ENCODE measurements at places on chromosomes 5 and 9. TPM values are rescaled to one million over a fixed set of nuclear protein-coding genes. Genes with fewer than 3 reads are reported as not detected.

DNA sequence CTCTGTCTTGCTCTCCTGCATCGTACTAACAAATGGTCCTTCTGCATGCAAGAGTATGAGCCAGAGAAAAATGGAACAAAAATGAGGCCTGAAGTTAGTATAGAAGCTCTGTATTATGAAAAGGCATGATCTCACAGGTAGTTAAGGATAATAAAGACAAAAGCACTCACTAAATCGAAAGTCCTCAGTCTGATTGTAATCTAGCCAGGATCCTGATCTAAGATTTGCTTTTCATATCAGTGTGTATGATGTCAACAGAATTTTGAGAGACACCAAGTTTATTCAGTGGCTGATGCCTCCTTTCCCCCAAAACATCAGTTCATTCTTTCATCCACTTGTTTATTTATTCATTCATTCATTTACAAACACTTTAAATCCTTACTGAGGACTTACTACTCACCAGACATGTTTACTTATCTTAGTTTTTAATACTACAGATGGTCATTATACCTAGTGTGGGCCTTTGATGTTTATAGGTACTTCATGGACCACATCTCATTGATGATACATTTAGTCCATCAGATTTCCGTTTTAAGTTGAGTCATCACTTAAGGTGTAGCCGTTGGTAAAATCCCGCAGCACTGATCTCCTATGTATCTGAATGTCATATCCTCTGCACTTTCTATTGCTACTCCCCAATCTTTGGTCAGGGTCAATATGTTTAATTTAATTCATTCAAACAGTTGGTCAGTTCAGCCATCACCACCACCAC is 105.2 kb upstream of the DHFR start:
- DNase-seq: no peak

DNA sequence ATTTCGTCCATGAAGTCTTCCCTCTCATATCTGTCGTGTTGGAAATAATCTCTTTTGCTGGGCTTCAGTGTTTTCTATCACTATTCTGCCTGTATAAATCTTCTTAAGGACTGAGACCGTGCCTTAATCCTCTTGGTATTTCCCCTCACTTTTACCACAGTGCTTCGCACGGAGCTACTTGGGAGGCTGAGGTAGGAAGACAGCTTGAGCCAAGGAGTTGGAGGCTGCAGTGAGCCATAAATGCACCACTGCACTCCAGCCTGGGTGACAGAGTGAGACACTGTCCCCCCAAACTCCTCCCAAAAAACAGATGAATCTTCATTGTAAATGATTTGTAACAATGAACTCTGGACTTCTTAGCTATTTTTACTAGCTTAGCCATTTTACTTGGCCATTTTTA is 57.8 kb downstream of the PHAX start:
- DNase-seq: no peak

DNA sequence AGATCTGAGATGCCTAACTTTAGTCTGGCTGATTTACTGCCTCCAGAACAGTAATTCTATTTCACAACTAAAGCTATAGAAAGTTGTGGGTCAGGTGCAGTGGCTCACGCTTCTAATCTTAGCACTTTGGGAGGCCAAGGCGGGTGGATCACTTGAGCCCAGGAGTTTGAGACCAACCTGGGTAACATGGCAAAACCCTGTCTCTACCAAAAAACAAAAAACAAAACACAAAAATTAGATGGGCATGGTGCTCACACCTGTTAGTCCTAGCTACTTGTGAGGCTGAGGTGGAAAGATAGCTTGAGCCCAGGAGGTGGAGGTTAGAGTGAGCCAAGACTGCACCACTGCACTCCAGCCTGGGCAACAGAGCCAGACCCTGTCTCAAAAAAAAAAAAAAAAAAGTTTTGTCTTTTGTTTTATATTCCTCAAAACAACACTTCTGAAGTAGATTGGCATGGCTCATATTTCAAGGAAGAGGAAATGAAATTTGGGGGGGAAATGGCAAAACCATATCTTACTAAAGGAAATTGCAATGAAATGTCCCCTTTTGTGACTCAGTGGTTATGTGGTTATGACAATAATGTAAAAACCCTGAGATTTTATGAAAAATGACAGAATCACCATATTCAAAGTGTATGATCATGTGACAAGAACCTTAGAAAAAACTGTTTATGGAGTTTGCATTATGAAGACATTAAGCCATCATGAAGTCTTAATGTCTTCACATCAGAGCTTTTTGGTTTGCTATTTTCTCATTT is 16.2 kb downstream of the FNBP1 start:
- DNase-seq: no peak

The FGFR4 gene
- total RNA-seq: 1.5 TPM

The TRPM3 gene
- not detected for total RNA-seq

- DNase-seq: no peak
Observed at GRCh38 chr5:154408811-154409210, 37.0 kb upstream of the SAP30L start.

The CACNA1B gene
- 1.4 TPM for total RNA-seq

The QSOX2 gene
- 43.3 TPM for total RNA-seq

The CCL21 gene
- total RNA-seq: not detected

GRCh38 chr9:87954230-87954629 is 20.1 kb downstream of the CDK20 start:
- no peak for DNase-seq

- no peak for DNase-seq
Observed at GRCh38 chr5:159496773-159497172, 166.5 kb upstream of the IL12B start.

The CAVIN4 gene
- not detected for total RNA-seq

GRCh38 chr9:85200726-85201404 is 531.3 kb downstream of the NTRK2 start:
- DNase-seq: no peak

The MUSK gene
- not detected for total RNA-seq

GRCh38 chr5:54162184-54162583 is 148.2 kb downstream of the ARL15 start:
- no peak for DNase-seq

The PCDHA4 gene
- total RNA-seq: not detected

The DBH gene
- not detected for total RNA-seq

GRCh38 chr9:93959739-93960154 is 4.6 kb upstream of the BARX1 start:
- DNase-seq: no peak

The ORM2 gene
- total RNA-seq: not detected

DNA sequence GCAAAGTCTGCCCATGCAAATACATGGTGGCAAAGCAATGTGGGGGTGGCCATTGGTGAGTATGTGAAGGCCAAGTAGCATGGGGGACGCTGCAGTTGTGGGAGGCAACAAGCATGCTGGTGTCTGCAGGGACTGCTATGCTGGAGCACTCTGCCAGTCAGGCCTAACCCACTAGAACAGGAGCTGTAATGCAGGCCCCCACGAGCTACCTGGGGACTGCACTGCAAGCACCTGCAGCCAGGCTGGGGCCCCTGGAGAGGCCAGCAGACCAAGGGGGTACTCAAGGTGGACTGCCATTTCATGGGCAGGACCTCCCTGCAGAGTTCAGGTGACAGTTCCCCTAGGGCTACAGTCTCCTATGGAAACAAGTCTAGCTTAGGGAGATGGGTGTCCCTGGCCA is 183.8 kb upstream of the PDE4D start:
- no peak for DNase-seq

The ENTR1 gene
- total RNA-seq: 89.4 TPM

DNA sequence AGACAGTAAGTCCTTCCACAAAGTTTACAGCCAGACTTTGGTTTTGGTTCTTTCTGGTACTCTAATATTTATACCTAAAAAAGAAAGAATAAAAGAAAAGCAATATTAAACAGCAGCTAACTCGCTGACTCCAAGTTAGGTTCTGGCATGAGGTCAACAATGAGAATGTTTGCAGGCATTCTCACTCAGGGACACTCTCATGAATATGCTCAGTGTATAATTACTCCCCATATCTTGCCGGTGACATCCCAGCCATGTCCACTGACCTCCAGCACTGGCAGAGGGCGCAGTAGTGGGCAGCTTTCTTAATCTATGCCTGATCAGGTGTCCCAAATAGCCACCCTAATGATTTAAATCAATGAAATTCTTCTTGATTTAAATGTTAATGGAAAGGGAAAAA is 151.5 kb downstream of the BNC2 start:
- no peak for DNase-seq

The COL15A1 gene
- total RNA-seq: 0.15 TPM

- DNase-seq: no peak
Observed at GRCh38 chr5:53472720-53473510, 7.5 kb upstream of the FST start.

DNA sequence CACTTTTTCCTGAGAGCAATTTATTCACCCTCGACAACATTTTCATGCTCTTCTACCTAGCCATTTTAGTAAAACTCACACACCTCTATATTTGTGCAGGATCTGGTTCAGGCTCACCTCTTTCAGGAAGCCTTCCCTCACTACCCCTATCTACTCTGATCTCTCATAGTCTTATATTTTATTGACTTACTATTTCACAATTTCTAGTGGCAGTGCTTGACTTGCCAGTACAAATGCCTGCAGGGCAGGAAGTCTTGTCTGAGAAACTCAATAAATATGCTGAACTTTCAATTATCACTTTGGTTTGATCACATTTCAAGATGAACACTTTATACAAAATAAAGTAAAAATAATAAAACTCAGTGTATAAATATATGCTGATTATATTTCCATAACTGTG is 226.8 kb downstream of the CETN3 start:
- no peak for DNase-seq

DNA sequence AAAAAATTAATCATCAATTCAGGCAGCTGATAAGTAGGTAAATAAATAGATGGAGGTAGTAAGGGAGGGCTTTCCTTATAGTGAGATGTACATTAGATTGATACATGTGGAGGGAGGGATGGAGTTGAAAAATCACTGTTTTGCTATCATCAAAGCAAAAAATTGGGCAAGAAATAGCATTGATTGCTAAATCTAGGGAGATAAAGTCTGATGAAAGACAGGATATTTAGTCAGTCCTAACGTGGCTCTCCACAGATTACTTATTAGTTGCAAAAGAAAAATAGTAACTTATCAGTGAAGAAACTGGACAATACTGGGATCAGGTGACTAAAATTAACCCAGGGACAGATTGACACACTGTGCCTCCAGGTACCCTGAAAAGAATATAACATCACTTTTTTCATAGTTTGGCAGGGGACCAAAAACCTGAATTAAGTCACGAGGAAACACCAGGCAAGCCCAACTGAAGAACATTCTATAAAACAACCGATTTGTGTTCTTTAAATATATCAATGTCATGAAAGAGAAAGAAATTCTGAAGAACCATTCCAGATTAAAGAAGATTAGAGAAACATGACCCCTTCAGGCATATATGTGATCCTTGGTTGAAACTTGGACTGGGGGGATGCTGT is 27.1 kb upstream of the GOLPH3 start:
- DNase-seq: no peak

The SPATA6L gene
- total RNA-seq: not detected

Data from activated B cell treated with CpG ODN at 0.5 μM for 24 hours (primary cell).